ENCODE measurements at places on chromosomes 5 and 9.

DNA sequence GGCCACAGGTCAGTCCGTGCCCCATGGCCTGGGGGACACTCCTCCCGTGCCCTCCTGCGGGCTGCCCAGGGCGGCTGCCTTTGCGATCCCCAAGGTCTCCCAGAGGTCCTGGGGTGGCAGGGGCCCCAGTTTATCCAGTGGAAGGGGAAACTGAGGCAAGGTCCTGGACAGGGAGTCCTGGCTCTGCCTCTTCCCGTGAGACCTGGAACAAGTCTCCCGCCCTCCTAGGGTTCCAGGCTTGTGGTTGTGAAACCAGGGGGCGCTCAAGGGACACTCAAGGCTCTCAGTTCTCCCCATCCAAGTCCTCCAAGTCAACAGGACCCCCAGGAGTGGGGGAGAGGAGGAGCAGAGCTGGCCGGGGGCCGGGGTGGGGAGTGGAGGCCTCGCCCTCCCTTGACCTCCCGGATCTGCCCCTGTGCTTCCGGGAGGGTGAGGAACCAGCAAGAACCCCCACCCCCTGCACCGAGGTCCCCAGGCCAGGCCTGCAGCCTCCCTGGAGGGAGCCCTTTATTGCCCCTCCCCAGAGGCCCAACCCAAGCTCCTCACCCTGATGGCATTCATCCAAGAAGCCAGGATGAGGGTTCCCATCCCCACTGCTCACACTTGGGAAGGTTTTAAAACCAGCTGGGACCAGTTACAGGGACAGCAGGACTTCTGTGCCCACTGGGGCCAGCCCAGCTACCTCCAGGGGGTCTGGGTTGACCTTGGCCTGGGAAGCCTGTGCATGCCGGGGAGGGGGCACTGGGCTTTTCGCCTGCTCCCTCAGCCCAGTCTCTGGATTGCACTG, 24.7 kb upstream of the TMEM250 start:
- no peak for DNase-seq

DNA sequence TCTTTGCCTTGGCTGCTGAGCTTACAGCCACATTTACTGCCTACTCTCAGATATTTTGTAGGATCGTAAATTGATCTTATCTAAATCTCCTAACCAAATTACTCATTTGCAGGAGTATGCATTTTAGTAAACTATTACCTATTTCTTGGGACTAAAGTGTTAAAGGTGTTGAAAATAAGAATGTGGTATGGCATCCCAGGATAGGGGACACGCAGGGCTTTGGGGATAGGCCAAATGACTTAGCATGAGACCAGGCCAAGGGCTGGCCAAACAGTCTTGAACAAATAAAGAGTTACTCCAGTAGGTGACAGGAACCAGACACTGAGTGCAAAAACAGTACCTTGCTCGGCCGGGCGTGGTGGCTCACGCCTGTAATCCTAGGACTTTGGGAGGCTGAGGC, 25.1 kb downstream of the TBC1D2 start:
- no peak for DNase-seq

DNA sequence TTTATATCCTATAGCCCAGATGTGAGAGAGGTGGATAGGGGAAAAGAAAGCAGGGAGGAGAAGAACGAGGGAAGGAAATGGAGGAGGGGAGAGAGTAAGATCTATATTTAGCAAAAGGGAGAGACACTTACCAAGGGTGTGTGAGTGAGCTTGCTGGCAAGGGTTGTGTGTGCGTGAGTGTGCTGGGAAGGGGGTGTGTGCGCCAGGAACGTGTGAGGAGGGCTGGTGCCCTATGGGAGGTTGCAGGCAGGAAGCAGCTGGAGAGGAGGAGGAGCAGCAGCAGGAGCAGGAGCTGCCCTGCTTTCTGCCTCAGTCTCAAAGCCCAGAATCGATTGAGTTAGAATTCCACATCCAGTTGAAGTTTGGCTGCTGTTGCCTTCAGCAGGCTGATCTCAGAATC, 148.3 kb upstream of the RUSC2 start:
- DNase-seq = peak; percentile 68

DNA sequence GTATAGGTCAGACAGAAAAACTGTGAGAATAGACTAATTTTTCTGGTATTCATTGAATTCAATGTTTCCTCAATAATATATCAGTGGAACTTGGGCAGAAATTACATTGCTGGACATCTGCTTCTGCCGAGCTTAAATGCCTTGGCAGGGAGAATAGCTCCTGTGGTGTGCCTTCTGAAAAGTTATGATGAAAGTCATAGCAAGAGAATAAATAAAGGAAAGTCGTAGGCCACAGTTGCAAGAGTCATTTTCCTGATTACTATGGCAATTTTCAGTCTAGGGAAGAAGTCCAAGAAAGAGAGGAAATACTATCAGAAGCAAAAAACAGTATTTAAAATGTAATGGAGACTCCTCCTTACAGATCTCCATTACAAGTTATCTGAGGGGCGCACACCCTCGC, 1596.1 kb upstream of the WWC1 start:
- no peak for DNase-seq

DNA sequence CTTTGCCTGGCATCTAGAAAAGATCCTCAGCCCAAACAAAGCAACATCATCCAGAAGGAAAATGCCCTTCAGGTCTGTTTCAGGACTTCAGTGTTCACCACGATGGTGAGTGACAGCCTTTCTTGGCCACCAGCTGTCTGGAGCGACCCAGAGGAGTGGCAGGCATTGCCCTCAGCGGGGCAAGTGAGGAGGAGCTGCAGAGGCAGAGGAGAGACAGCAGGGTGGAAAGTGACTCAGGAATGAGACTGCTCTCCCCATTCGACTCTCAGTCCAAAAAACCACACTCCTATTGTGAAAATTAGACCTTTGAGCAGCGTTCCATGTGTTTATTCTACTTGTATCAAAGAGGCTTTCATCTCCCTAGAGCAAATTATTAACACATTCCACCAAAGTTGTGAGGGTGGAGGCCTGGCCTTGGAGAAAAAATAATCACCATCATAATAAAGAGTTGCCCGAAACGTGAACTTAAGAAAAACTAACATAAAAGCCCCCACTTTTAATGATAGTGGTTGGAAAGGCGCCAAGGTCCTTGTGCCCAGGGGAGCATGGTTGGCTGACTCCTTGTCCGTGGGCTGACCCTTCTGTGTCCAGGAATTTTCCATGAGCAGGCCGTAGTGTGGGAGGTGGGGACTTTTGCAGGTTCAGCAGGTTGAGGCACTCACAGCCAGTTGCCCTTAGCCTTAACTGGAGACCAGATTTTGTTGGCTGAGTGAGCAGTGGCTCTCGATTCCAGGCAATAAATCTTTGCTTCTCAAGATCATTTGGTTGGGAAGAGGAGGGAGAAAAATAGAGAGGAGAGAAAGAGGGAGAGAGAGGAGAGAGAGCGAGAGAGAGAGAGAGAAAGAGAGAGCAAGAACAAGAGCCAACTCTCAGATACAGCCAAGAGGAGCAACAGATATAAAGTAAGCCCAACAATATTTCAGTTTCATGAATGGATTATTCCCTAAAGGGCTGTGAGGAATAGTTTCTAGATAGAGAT, 125.9 kb upstream of the ANKRD55 start:
- no peak for DNase-seq

DNA sequence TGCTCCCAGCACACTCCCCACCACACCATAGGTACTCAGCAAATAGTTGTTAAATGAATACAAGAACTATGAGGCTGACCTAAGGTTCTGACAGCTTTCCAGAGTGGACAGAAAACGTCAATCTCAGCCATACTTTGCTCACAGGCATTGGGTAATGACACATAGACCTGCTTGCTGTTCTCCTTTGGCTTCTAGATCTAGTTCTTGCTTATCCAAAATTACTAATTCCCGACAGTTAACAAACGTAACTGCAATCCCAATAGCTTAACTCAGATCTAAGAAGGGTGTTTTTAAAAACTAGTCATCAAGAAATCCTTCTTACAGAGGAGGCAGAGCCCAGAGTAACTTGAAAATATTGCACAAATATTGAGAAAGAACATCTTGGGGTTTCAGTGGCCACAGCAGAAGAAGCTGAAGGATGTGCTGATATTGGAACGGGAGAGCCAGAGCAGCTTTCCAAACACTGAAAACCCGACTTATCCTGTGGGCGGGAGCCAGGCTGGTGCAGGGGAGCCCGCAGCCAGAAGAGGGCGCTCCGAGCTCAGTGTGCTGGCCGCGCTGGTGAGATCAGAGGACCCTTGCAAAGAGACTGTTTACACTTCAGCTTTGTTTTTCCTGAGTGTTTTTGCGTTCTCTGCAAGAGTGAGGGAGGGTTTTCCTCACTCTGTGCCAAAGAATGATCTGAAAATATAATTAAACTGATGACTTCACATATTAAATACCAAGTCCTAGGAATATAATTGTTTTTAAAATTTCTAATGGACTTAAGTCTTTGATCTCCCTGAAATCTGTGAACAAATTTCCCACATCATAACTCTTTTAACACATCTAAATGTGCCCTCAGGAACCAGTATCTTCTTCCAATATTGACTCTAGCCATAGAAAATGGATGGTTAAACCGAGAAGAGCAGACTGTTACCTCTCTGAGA, 30.3 kb downstream of the FGF1 start:
- DNase-seq = no peak

DNA sequence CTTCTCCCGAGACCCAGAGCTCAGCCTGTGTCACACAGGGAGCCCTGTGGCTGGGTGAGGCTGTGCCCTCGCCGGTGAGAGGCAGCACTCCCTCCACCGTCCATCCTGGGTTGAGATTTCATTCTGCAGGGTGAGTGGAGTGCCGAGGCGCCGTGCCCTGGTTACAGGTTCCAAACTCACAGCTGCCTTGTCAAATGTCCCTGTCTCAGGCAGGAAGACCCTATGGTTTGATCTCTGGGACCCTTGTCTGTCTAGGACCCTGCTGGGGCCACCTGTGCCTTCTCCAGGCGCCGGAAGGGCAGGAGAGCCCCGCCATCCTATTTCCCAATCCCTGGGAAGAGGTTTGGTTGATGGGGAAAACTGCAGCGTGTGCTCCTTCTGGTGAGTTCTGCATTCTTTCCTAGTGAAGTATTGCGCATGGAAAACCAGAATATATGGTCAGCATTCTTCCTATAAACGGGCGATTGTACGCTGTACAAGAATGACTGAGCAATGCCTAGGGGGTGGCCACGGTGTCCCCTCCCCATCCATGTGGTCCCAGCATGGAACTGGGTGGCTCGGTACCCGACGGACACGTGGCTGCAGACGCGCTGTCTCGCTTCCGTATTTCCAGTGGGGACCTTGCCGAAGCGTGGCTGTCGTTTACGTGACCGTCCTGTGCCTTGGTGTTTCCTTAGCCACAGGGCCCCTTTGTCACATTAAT, 95.9 kb upstream of the COL5A1 start:
- no peak for DNase-seq

DNA sequence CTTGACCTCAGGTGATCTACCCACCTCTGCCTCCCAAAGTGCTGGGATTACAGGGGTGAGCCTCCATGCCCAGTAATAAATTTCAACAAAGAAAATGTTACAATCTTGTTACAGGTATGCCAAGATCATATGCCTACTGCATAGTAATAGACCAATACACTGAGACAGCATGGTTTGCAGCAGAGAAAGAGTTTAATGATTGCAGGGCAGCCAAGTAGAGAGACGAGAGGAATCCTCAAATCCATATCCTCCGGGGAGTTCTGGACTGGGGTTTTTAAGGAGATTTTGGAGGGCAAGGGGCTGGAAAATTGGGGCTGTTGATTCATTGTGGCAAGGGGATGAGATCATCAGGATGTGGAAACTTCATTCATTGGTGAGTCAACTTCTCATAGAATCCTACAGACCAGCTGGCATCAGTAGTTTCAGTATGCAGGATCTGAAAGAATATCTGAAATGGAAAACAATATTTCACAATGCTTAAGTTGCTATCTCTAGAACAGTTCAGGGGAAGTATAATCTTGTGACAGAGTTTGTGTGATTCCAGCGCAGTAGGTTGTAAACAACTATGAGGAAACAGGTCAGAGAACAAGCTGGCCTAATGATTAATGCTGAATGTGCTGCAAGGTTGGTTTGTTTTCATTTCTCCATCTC, 14.8 kb upstream of the TUT7 start:
- peak; percentile 89 for DNase-seq

DNA sequence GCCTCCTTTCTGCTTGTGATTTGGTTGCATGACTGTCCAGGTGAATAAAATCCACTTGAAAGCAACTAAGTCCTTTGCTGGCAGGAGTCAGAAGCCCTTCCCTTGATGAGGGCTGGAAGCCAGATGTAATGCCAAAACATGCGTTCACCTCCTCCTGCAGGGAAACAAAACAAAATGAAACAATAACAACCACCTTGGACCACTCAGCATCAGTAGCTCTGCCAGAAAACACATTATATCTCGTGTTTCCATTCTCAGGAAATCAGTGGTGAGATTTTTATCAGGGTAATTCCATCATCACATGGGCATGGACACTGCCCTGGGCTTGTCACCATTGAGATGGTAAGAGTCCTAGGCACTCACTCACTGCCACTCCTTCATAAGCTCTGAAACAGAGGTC, 350.3 kb upstream of the ACTBL2 start:
- no peak for DNase-seq

DNA sequence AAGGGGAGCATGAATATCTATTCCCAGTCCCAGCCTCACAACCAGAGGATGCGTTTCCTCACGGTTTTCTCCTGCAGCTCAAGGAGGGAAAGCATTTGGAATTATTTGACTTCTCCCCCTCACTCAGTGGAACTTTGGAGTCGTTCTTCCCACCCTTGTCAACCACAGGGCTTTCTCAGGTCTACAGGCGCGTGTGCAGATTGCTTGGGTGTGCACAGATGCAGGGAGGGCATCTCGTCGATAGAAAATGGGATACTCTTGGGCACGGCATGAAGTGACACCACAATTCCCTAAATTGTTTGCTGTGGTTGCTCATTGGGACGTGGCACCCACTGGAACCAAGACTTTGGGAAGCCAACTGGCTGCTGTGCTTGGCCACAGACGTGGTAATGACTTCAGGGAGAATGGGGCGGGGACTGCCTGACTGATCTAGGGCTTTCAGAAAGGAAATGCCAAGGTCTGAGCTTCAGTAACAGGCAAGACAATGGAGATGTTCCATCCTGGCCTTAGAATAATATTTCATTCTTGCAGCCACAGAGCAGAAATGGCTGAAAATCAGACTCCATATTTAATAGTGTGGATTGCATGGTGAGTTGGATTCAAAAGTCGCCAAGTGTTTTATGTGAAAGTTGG, 12.2 kb upstream of the OBP2B start:
- no peak for DNase-seq

DNA sequence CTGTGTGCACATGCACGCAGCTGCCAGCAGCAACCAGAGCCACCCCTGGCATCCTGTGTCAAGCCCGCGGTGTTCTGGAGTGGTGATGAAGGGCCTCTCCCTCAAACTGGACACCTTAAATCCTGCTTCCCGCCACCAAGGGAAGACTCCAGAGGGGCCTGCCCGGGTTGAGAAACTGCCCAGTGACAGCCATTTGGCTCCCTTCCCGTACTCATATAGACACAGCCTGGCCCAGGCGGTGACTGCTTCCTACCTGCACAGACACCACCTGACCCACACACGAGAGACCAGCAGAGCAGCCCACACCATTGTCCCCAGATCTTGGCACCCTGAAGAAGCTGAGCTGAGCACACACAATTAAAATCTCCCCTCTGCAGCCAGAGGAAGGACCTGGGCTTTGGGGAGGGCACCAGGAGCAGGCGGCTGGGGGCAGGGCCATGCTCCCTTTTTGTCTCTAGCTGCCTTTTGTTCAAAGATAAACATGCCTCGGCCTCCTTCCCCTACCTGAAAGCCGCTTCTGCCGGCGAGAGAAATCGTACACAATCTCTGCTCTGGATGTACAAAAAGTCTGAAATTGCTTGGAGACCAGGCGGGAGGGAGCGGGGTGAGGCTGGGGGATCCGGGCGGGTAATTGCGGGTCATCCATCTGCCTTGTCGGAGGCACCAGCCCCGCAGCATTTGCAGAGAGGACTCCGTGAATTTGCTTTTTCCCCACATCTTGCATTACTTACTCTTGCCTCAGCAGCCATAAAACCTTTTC, 78.4 kb downstream of the TSPAN17 start:
- no peak for DNase-seq

GRCh38 chr9:130241198-130241535, 24.4 kb upstream of the HMCN2 start:
- no peak for DNase-seq
